ENCODE measurements at places on chromosomes 1 and 21. TPM values are rescaled to one million over a fixed set of nuclear protein-coding genes. Genes with fewer than 3 reads are reported as not detected.

CDC14A gene
- 4.4 TPM for total RNA-seq

KRTAP19-1 gene
- not detected for total RNA-seq

H3-3A gene
- 88.1 TPM for total RNA-seq

CFAP126 gene
- total RNA-seq, result not detected

ATP1A4 gene
- total RNA-seq, result not detected

GPR25 gene
- not detected for total RNA-seq

FMOD gene
- 0.33 TPM for total RNA-seq

SH2D1B gene
- not detected for total RNA-seq

RNU1-4 gene
- 2,224 TPM for total RNA-seq

RHD gene
- not detected for total RNA-seq

CTBS gene
- 16.4 TPM for total RNA-seq

FALEC gene
- 0.25 TPM for total RNA-seq

IGSF21 gene
- not detected for total RNA-seq

PTGFRN gene
- 12.4 TPM for total RNA-seq

PEX11B gene
- total RNA-seq, result 29.0 TPM

CFAP74 gene
- not detected for total RNA-seq

METTL18 gene
- total RNA-seq, result 9.6 TPM

SPRR3 gene
- not detected for total RNA-seq

OR2T33 gene
- not detected for total RNA-seq

CAMSAP2 gene
- 32.3 TPM for total RNA-seq

ADORA1 gene
- 7.5 TPM for total RNA-seq

VSIG8 gene
- 0.12 TPM for total RNA-seq

IGFN1 gene
- 4.6 TPM for total RNA-seq

RAB3B gene
- 24.7 TPM for total RNA-seq

BGLAP gene
- total RNA-seq, result 0.11 TPM

CTSS gene
- 5.2 TPM for total RNA-seq

THEM4 gene
- total RNA-seq, result 7.0 TPM

HSD3B1 gene
- not detected for total RNA-seq

CRP gene
- total RNA-seq, result not detected

KCNJ10 gene
- total RNA-seq, result not detected

CR1L gene
- total RNA-seq, result not detected

NFASC gene
- total RNA-seq, result 53.6 TPM

PARS2 gene
- 6.5 TPM for total RNA-seq

RIMS3 gene
- total RNA-seq, result 0.44 TPM

SPRR2B gene
- total RNA-seq, result not detected

PTCH2 gene
- total RNA-seq, result 0.22 TPM

UCK2 gene
- total RNA-seq, result 125 TPM

RHOU gene
- 2.1 TPM for total RNA-seq

AMY2A gene
- total RNA-seq, result not detected

DNALI1 gene
- 2.7 TPM for total RNA-seq

All from uterine smooth muscle cell (primary cell).